ENCODE measurements at places on chromosomes 11 and 22.
A peak's percentile ranks its signal among the peaks of the same experiment; 100 is the strongest.

DNA sequence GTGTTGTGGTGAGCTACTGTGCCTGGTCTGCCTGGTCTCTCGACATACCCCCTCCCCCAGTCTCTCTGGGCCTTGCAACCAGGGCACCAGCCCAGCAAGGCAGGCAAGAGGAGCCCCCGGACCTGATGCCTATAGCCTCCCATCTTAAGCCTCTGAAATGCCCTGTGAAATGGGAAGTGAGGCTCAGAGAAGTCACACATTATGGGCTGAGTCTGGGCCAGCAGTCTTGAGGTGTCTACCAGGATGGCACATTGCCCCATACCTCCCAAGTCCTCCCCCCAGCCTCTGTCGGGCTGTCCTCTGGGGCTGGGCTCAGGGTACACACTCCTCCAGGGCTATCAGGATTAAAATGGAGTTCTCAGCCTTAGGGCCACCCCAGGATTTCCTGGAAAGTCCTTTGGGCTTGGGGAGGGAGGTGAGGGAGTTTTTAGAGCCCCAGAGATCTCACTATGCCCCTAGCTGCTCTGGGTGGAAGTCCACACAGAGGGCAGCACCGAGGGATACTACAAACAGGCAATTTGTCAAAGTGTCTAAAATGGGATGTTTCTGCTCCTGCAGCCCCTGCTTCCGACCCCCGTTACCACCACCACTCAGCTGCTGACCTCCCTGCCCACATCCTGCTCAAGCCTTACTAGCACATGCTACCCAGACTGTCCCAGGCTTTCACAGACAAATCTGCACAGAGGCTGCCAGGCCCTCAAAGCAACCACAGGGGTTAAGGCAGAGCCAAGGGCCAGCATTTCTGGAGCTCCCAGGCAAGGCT lies 3.1 kb upstream of the SH3BP1 start:
- DNase-seq = peak; percentile 48

GRCh38 chr11:90844041-90844440 lies 621.2 kb upstream of the CHORDC1 start:
- DNase-seq = no peak

GRCh38 chr11:17314232-17314547 lies 37.4 kb upstream of the NCR3LG1 start:
- no peak for DNase-seq

GRCh38 chr22:24873226-24873625 lies 67.2 kb downstream of the SGSM1 start:
- no peak for DNase-seq

DNA sequence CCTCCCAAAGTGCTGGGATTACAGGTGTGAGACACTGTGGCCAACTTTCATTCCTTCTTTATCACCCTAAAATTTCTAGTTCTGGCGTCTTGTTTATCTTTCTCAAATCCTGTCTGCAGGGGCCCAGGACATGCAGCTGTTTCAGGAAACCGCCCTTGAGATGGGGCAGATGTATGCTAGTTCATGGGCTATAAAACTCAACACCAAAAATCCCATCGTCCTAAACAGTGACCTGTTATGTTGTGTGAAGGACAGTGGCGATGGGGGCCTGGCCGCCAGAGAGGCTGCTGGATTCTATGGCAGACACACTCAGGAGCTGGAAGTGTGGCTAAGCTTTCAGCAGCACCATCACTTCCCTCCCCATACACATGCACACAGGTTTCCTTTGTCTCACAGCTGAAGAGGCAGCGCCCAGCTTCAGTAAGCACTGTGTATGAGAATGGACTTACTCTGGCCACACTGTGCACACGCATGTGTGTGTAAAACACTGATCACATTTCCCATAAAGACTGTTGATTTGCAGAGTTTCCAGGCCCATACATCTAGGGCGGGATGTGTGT lies 36.7 kb downstream of the MARK2 start:
- DNase-seq = no peak

DNA sequence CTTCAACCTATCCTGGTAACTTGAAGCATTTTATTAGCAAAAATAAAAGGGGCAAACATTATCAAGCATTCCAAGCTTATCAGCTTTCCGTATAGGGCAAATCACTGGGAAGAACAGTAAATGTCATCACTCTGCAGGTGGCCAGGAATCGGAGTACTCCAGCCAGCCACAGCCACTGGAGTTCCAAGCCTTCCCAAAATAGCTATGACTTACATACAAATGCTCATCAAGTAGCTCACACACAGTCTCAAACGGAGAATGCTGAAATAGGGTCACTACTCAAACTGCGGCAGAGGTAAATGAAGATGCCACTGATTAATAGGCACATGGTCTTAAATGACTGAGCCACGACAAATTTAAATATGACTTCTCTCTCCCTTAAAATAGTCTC lies 2.1 kb downstream of the USP28 start:
- DNase-seq = no peak

All from stimulated activated naive CD8-positive, alpha-beta T cell treated with anti-CD3 and anti-CD28 coated beads, Interleukin-15, Interleukin-2, amounts not matched to agents 100 U/mL and 50 U/mL, for 24 hours (primary cell).